Skeletal muscle cell (primary cell): ENCODE measurements at places on chromosomes 5 and 9.

GRCh38 chr9:4622016-4622415 is 40.1 kb upstream of the PLPP6 start:
- no peak for DNase-seq

GRCh38 chr5:138492560-138493045 is 27.3 kb downstream of the EGR1 start:
- DNase-seq, result no peak

GRCh38 chr5:132467287-132467984 is 23.1 kb downstream of the IRF1 start:
- DNase-seq, result no peak

- no peak for DNase-seq
These were observed 464 bp downstream of the GDF9 start for GRCh38 chr5:132865668-132866341.

- peak; percentile 47 for DNase-seq
These were observed at the start of gene FREM1 for GRCh38 chr9:14909961-14910805. TSS of gene FREM1 (minus strand) at chr9:14910428. CDS start at chr9:14868977, 41,451 bp downstream.

- DNase-seq, result no peak
These were observed 78.0 kb downstream of the GABRA6 start for GRCh38 chr5:161763571-161763970.

GRCh38 chr5:67903121-67903520 is 312.4 kb upstream of the PIK3R1 start:
- DNase-seq, result no peak

DNA sequence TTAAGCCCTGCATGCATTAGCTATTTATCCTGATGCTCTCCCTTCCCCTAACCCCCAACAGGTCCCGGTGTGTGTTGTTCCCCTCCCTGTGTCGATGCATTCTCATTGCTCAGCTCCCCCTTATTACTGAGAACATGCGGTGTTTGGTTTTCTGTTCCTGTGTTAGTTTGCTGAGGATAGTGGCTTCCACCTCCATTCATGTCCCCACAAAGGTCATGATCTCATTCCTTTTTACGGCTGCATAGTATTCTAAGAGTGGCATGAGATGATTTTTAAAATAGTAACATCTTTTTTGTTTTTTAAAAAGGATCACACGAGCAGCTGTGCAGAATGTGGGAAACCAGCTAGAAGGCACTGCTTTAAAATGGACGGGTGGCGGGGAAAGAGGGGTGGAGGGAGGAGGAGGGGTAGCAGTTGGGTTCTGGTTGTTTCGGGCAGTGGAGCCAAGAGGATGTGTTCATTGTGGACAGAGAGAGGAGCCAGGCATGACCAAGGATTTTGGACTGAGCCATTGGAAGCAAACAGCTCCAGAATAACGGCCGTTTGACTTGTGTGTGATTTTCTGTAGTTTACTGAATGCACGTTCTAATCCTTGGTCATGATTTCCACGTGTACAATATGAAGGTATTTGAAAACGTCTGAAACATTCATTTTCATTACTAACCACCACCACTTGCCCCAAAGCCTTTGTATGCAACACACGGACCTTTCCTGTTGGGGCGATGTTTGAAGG is 1.7 kb upstream of the TENT4A start:
- DNase-seq, result no peak

- DNase-seq, result no peak
These were observed 93.5 kb upstream of the EFNA5 start for GRCh38 chr5:107764282-107764681.

DNA sequence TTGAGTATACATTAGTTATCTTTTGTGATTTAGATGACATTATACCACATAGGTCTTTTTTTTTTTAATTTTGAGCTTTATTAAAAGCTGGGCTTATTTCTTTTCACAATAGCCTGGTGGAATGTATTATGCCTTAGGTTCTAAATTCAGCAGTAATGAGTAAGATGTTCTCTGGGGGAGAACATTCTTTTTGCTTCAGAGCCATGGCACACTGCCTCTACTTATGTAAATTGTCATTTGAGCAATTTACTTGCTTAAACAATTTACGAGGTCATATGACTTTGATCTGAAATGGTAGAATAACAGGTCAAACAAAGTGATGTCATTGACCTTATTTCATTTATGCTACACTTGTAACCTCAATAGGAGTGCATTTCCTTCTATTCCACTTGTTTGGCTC is 154.2 kb downstream of the FOCAD start:
- DNase-seq, result no peak

- no peak for DNase-seq
These were observed 110.5 kb upstream of the LPCAT1 start for GRCh38 chr5:1634337-1634661.

DNA sequence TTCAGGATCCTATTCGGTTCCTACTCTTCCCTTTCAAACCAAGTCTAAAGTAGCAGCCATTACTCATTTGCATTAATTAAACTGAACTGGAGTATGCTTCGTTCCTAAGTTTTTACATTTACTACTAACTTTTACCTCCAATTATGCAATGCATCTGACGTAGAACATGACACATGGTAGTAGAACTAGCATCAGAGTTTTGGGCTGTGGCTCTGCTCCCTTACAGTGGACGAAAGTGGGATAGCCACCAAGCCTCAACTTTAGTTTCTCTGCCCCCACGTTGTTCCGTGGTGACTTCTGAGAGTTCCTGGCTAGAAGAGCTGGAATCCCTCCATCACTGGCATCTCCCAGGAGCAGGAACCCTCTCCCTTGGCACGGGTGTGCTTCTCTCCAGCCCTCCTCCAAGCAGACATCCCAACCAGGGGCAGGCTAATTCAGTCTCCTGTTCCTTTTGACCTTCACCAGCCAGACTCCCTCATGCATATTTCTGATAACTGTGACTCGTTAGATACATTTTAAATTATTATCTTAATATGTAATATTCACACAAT is 2.9 kb downstream of the IFNE start:
- no peak for DNase-seq

- DNase-seq, result peak; percentile 1
These were observed at the start of gene LMX1B for GRCh38 chr9:126613651-126614050. TSS of gene LMX1B (plus strand) at chr9:126613928. CDS start at chr9:126614450, 522 bp downstream.

DNA sequence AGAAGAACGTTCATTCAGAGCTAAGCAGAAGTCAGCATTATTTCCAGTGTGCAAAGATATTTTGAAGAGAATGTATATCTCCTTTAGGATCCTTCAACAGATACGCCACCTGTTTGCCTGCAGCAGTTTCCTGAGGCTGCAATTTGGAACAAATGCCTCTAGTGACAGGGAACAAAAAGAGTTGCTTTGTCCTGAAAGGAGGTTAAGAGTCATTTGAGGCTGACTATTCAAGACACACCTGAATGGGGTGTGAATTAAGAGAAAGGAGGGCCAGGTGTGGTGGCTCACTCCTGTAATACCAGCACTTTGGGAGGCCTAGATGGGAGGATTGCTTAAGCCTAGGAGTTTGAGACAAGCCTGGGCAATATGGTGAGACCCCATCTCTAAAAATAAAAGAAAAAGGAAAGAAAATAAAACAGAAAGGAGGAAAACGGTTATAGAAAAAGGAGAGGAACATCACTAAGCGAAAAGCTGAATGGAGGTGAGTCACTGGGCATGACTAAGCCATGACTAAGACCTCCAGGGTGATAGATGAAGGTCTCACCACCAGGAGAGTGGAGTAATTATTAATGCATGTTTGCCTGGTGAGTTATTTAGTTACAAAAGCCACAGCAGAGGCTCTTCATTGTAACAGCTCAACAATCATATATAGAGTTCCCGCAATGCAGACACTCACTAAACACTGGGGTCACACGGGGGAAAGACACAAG is 255.2 kb upstream of the TNC start:
- peak; percentile 89 for DNase-seq

DNA sequence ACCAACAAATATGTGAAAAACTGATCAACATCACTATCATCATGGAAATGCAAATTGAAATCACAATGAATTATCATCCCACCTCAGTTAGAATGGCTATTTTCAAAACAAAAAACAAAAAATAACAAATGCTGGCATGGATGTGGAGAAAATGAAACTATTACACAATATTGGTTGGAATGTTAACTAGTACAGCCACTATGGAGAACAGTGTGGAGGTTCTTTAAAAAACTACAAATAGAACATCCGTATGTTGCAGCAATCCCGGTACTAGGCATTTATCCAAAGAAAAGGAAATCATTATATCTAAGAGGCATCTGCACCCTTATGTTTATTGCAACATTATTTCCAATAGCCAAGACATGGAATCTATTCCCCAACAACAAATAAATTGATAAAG is 9.0 kb upstream of the IFNA5 start:
- no peak for DNase-seq

- no peak for DNase-seq
These were observed 14.3 kb downstream of the ERMP1 start for GRCh38 chr9:5818424-5819142.

DNA sequence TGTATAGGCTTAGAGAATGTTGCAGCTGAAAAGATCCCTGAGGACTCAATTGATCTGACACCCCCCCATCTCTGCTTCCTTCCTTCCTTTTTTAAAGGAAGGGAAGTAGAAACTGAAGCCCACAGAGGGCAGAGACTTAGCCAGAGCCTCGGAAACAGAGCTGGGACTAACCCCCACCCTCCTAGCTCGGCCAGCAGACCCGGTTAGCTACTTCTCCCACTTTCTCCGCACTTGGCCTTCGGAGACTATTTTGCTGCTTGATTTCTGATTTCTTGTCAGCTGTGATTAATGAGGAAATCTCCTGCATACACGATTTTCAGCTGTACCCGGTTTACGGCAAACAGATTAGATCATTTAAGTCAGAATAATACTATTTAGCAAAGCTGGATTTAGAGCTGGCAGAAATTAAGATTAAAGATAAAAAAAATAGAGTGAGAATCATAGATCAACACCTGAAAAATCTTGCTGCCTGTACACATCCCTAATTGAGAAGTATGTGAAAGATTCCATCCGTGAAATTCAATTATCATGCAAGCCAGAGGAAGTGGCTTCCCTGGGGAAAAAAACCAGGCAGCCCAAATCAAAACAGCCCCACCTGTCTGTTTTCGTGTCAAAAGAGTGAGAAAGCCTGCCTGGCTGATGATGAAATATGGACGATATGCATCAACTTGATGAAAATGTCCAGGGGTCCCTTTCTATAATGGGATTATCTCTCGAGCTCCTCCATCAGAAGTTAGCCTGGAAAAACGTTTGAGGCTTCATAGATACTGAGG is 159.5 kb upstream of the SHB start:
- no peak for DNase-seq

- no peak for DNase-seq
These were observed 9.9 kb upstream of the NINJ1 start for GRCh38 chr9:93143830-93144530.

GRCh38 chr9:126956917-126957686 is 42.5 kb downstream of the RALGPS1 start:
- DNase-seq, result no peak

GRCh38 chr5:128254789-128255188 is 171.2 kb downstream of the SLC12A2 start:
- no peak for DNase-seq

GRCh38 chr5:170611449-170612090 is 107.8 kb downstream of the KCNIP1 start:
- no peak for DNase-seq

DNA sequence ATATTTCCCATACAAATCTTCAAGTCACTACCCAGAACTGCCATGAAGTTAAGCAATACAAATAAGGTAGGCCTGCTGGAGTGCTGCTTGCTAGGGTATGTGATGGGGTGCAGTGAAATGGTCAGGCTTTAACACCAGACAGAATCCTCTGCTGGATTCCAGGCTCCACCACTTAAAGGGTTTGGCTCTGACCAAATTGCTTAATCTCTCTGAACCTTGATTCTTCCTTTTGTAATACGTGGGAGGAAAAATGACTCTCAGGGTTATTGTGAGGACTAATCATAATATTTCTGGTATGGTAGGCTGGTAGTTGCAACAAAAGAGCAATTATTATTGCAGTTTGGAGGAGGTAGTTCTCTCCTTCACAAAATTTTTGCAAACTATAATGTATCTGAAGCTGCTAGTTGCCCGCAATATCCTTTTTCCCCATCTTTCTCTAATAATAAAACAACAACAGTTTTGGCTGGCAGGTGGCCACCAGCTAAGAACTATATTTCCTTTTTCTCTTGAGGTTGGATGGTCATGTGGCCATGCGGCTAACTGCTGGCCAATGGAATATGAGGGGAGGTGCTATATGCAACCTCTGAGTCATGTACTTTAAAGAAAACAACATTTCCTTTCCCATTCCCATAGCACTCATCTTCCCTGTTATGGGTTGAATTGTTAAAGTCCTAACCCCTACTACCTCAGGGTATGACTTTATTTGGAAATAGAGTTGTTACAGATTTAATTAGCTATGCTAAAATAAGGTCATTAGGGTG is 44.1 kb downstream of the CCL28 start:
- peak; percentile 14 for DNase-seq

DNA sequence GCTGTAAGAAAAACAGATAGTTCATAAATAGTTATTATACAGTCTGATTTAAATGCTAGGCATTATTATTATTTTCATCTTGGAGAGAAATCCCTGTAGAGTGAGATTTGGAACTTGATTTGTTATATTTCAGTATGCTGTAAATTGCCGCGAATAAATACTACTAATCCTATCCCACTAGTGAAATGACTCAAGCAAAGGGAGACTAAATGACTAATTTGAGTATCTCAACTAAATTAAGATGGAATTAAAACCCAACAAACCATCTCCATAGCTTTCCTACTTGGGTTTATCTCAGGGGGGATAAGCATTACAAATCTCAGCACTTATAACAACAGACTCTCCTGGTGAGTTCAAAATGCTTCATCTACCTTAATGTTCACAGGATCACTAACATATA is 206.0 kb downstream of the MCTP1 start:
- DNase-seq, result no peak

DNA sequence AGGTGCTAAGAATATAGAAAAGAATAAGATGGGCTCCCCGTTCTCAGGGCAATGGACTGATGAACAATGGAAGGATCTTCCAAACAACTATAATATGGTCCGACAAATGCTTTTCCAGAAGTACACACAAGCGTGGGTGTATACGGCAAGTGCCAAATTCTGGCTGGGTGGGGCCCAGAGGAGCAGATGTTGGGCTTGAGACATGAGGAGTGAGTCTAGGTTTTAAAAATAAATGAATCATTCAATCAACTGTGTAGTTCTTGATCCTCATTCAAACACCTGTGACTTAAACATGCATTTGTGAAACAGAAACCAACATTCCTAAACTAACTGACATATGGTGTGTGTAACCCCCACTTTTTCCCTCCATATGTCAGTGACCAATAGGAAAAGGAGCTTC is 47.9 kb downstream of the MFAP3 start:
- DNase-seq, result no peak

DNA sequence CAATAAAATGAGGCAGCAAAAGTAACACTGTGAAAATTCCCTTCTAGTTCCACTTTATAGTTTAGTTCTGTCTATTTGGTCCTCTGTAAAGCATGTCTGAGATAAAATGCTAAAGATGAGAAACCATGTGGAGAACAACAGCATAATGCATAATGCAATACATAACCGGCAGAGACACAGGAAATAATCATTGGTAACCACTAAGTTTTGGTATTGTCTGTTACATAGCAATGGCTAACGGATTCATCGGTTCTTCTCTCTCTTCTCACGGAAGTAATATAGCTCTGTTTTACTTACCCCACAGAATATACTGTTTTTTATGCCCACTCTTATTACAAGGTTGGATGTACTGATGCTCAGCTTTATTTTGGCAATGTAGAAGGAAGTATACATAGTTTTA is 158.9 kb downstream of the FAM174A start:
- no peak for DNase-seq
